ENCODE measurements at places on chromosomes 12 and 14.

DNA sequence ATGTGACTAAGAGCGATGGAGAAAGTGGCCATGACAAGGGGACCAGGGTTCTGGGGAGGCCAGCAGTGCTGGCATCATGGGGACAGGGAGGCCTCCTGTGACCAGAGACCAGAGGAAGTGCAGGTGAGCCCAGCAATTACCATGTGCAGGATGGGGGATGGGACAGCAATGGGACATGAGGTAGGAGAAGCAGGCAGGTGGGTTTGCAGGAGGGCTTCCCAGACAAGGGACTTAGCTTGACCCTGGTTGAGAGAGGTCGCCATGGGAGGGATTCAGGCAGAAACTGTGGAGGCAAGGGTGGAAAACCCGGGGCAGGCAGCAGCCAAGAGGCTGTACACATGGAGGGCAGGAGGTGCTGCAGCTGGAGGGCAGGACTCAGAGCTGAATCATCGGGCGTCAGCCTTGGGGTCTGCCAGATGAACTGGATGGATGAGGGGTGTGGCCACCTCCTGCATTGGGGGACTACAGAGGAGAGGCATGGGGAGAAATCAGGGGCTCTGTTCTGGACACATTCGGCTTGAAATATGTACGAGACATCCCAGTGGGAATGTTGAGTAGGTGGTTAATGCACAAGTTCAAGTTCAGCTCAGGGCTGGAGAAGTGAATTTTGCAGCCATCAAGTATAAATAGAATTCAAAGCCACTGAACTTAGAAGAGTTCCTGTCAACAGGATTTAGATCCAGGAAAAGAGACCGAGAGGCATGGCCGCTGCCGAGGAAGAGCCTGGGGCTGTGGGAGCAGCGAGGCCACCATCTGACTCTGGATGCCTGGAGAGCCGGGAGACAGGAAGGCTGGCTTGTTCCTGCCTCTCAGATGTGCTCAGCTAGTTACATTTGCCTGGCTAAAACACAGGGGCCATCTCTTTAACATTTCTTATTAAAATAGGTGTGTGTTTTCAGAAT is 36.6 kb downstream of the SFSWAP start:
- no peak for DNase-seq

DNA sequence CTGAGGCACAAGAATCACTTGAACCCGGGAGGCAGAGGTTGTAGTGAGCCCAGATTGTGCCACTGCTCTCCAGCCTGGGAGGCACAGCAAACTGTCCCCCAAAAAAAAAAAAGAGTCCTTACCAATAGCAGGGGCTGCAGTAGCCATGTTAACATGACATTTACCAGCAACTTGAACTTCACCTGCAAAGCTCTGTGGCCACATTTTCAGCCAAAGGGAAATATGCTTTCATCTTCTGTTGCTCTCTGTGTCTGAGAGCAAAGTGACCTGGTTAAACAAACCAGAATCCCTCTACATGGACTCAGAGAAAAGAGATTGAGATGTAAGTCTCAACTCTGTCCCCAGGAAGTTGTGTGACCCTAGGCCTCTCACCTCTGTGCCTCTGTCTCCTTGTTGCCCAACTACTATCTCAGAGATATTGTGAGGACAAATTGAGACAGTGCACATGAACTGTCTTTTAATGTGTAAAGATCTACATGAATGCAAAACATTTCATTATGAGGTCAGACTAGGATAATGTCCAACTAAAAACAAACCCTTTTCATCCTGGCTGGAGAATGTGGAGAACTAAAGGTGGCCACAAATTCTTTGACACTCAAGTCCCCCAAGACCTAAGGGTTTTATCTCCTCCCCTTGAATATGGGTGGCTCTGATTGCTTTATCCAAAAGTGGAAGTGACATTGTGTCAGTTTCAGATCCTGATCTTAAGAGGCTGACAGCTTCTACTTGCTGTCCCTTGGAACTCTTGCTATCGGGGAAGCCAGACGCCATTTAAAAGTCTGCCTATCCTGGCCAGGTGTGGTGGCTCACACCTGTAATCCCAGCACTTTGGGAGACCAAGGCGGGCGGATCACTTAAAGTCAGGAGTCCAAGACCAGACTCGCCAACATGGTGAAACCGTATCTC is 24.7 kb upstream of the P2RX4 start:
- DNase-seq, result no peak

DNA sequence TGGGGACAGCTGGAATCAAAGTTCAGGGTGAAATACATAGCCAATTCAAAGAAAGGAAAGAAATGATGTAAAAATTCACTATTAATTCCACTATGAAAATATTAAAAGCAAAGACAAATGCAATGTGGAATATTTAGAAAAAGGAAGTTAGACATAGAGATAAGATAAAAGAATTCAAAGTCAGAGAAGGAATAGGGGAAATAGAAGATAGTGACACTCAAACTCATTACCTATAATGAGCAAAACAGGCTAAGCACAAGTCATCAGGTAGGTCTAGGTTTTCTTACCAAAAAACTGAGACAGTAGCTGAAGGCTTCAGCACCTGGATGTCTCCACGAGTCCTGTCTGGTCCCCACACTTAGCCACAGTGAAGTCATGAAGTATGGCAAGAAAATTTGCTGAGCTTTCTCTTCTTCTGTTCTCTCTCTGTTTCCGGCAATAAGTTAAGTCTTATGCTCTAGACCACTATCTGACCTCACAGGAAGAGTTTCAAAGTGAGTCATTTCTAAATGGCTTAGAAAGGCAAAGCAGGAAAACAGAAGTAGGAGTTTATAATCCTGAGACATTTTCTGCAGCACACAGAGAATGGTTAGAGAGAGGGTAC is at the start of gene C3AR1:
Gene C3AR1, minus strand, starts transcription at position 369 of the 604 bp plus-strand sequence. CDS start 6,174 bp downstream, outside the sequence.
- peak; percentile 61 for DNase-seq

- DNase-seq, result peak; percentile 50
Measured at GRCh38 chr14:59020382-59020781, 168.1 kb upstream of the DAAM1 start.

GRCh38 chr12:13046964-13047363 is 2.8 kb downstream of the FAM234B start:
- no peak for DNase-seq

DNA sequence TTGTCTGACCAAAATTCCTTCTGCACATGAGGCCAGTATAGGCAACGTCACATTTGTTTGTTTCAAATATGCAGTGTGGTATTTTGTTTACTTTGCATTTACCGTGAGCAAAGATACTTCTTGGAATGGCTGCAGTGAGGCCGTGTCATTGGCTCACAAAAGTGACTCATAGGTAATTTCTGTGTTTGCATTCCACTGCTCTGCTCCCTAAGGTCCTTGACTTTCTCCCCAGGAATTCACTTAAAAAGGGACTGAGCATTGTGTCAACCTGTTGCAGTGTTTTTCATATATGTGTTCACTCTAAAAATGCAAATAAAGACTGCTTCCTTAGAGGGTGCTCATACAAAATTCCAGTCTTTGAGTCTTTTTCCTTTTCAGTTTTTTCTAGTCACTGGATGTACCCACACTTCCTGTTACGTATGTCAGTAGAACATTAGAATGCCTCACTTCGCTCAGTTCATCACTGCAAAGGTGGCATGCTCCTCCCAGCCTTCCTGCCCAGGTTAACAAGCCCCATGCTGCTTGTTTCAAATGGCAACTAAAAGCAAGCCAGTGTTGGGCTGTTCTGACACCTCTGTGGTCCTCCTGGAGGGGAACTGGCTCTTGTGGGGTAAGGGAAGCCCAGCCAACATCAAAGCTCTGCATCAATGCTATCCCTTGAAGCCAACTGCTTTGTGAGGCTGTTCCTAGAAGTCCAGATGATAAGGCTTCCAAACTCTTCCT is 9.1 kb downstream of the C12orf76 start:
- DNase-seq, result peak; percentile 89

DNA sequence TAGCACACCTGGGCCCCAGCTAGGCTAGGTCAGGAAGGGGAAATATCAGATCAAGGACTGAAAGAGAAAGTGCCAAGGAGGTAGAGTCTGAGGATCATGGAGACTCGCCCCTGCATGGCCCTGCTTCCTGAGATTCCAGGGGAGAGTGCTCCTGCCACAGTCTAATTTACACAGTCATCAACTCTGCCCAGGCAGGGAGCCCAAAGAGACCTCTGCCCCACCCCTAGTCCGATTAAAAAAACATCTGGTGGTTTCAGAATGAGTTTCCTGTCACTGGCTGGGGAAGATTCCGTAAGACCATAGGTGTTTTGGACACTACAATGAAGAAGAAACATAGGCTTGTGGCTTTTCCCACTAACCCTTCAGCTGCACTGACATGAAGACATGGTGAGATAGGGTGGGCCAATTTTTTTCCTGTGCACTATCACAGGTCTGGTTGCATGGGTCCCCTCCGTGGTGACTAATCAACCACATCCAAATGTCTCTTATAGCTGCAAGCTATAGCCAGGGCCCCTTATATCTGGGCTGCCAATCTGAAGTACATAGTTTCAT is 31.5 kb upstream of the GZMB start:
- DNase-seq, result no peak

GRCh38 chr12:62787611-62788010 is 147.3 kb downstream of the PPM1H start:
- no peak for DNase-seq

DNA sequence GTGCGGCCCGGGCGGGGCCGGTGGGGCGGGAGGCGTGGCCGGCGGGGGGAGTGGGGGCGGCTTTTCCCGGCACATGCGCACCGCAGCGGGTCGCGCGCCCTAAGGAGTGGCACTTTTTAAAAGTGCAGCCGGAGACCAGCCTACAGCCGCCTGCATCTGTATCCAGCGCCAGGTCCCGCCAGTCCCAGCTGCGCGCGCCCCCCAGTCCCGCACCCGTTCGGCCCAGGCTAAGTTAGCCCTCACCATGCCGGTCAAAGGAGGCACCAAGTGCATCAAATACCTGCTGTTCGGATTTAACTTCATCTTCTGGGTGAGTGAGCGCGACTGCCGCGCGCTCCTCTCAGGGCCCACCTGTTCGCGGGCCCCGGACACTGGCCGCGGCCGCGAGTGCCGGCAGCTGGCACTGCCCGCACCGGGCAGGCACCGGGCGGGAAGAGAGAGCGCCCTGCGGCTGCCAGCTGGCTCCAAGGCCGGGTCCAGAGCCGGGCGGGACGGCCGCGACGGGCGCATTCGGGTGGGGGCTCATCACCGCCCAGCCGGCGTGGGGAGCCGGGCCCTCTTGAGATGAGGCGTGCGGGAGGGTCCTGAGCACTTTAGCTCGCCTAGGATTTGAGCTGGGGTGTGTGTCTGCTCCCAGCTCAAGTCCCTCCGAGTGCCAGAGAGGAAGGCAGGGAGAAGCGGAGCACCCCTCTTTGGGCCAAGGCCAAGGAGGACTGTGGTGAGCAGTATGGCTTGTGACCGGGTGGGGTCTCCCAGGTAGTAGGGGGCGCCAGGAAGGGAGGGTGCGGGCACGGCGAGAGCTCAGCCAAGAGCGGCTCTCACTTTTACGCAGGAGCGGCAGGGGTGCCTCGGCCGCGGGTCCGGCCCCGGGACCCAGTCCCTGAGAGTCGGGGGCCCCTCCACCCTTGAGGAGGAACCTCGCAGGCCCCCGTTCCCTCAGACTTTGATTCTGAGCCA is at the start of gene CD9:
Gene CD9, plus strand, starts transcription at position 145 of the 957 bp plus-strand sequence. Its CDS starts 100 bp downstream, at position 245.
- peak; percentile 79 for DNase-seq

DNA sequence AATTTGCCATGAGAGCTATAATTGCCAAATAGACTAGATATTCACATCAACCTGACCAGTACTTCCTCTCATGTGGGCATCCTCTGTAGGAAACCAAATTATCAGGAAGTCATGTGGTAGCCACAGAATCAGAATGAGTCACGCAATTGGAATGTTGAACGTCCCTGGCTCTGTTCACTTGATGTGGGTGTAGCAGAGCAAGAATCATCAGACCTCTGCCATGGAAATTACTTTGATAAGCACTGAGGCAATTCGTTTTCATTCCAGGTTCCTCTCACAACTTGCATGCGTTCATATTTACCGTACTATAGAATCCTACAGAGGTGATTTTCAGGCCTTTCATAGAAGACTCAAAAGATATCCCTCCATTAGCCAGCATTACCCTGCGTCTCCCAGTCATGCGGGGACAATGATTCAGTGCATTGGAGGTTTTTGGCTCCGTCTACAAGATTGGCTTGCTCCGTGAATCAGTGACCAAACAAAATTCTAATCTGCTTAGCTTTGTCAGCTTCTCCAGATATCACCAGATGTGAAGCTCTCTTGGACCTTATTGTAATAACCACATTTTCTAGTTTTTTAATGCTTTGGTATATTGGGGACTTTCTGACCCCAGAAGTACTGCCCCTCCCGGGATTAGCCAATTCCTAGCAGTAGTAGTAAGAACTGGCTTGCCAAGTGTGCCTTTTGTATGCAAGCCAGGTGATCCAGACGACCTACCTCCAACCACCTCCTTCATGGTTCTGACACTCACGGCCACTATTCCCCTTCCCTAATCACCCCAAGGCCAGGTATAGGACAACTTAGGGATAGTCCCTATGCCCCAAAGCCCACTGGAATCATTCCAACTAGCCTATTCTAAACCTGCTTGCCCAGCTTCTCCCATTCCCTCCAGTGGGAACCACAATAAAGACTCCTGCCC is 133.4 kb downstream of the KICS2 start:
- peak; percentile 89 for DNase-seq

- no peak for DNase-seq
Measured at GRCh38 chr12:3622021-3622821, 130.7 kb downstream of the CRACR2A start.

DNA sequence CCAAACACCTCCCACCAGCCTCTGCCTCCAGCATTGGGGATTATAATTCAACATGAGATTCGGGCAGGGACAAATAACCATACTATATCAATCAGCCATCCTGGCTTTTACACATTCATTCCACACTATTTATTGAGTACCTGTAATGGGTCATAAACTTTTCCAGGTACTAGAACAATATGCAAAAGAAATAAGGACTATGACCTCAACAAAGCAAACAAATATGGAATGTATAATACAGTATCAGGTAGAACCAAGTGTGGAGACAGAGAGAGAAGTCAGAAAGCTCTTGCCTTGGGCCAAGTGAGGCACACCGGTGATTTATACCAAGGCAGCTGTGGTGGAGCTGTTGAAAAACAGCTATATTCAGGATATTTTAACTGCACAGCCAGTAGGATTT is 116.3 kb downstream of the TSPAN8 start:
- no peak for DNase-seq

GRCh38 chr14:53412819-53413675 is 259.9 kb upstream of the DDHD1 start:
- DNase-seq, result no peak

DNA sequence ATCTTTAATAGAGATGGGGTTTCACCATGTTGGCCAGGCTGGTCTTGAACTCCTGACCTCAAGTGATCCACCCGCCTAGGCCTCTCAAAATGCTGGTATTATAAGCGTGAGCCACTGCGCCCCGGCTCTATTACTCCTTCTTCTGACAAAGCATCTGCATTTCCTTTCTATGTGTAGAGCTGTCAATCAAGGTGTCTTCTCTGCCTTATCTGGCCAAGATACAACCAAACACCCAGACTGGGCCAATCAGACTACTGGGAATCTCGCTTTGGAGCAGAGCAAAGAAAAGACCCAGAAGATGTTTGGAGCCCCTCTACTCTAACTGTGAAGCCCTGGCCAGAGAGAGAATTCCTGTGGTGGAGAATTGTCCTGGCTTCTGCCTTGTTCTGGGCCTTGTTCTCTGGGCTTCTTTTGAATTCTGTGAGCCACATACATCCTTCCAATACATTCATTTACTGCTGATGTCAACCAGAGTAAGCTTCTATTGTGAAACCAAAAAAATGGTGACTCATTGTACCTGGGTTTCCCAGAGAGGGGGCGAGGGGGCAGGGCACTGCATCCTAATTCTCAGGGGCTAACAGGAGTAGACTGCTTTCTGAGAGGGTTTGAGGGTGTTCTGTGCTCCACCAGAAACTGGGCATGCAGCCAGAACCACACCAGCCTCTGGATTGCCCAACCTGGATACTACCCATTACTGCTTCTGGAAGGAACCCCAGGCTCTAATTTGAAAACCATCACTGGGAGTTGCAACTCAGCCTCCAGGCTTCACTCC is 18.8 kb upstream of the FLVCR2 start:
- DNase-seq, result peak; percentile 77

Data from adipocyte (in vitro differentiated cells).